CD4-positive, alpha-beta T cell treated with Interleukin-1 beta for 1 hour (primary cell): ENCODE measurements at places on chromosomes 7 and 10.

DNA sequence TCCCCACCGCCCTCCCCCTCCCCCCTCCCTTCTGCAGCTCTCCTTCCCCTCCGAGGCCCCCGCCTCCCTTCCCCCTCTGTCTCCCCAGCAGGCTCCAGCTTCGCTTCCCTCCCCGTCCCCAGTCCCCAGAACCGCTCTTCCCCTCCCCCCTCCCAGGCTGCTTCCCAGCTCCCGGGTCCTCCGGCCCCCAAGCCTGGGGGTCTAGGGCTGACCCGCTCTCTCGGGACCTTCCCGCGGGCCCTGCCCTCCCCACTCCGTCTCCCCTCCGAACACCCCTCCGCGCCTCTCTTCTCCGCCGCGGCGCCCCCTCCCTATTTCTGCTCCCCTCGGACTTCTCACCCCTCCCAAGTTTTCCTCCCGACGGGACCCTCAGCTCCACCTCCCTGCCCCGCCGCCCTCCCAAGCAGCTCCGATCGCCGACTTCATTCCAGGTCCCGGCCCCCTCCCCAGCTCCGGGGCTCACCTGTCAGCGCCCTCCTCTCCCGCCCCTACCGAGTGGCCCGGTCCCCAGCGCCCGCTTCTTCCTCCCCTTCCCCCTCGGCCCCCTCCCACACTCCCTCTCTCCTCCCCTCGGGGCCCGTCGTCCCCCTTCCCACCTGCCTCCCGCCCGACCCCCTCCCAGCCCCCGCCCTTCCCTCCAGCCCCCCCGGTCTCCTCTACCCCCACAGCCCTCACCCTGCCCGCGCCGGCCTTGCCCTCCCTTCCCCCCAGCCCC, 990 bp downstream of the ZNF467 start:
- no peak for DNase-seq

GRCh38 chr7:3691478-3692158, 390.6 kb downstream of the SDK1 start:
- no peak for DNase-seq

- no peak for DNase-seq
Observed at GRCh38 chr7:1781369-1781768, 111.3 kb downstream of the ELFN1 start.

- no peak for DNase-seq
Observed at GRCh38 chr7:137882261-137882668, 35.5 kb upstream of the DGKI start.

GRCh38 chr7:24921362-24921679, 58.7 kb downstream of the OSBPL3 start:
- DNase-seq = no peak

- DNase-seq = no peak
Observed at GRCh38 chr7:155521743-155522398, 24.5 kb downstream of the CNPY1 start.

DNA sequence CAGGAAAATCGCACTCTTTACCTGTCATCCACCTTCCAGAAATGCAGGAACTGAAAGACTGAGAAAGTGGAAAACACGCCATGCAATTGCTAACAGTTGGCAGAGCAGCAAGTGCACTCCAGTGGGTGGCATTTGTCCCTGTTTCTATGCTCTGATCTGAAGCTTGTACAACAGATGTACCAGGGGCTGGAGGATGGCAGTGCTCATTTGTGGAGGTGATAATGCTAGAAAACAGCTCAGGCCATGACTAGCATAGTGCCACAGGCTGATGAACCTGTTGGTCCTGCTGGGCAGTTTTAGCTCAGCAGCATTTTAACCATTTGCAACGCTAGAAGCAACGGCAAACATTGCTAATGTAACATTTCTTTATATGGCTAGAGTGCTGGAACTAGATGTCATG, 199.9 kb upstream of the NRP1 start:
- no peak for DNase-seq

- no peak for DNase-seq
Observed at GRCh38 chr10:86659161-86659691, 4.9 kb downstream of the OPN4 start.
